Stimulated activated CD4-positive, alpha-beta T cell treated with anti-CD3 and anti-CD28 coated beads, Interleukin-4, amount 100 ng/mL, for 1 hour (primary cell): ENCODE measurements at places on chromosomes 1 and 21.

- no peak for DNase-seq
Measured at GRCh38 chr1:231534703-231535159, 6.3 kb downstream of the TSNAX start.

- DNase-seq, result no peak
Measured at GRCh38 chr21:44650265-44650972, 4.0 kb downstream of the KRTAP12-4 start.

DNA sequence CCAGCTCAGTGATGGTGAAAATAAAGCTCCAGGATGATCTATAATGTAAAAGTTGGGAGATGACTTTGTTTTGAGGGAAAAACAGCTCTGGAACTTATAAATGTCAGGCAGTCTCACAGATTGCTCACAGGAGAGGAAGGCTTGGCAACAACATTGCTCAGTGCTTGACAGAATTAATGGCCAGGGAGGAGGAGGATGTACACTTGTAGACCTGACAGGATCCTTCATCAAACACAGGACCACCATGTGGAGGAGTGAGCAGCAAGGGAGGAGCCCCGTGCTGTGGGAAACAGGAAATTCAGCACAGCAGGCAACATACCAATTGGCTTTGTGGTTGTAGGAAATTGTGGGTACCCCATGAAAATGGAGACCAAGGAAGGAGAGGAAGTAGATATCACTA lies 291.8 kb upstream of the CAMK1G start:
- DNase-seq, result no peak

DNA sequence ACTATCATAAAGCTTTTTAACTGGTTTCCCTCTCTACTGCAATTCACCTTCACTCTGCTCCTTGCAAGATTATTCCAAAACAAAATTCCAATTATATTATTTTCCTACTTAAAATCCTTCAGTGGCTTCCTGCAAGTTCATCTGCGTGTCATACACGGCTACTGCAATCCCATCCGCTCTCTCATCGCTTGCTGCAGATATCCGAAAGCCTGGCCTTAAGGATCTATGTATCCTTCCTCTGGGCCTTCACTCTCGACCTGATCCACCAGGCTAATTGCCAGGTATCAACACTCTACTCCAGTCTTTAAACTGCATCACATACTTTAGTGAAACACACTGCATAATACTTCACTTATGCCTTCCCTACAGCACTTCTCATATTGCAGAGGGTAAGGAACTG lies 44.0 kb downstream of the VAV3 start:
- DNase-seq, result no peak

- DNase-seq, result no peak
Measured at GRCh38 chr1:222926566-222926965, 111.7 kb downstream of the DISP1 start.

GRCh38 chr1:173601588-173601987 lies 1.3 kb downstream of the SLC9C2 start:
- DNase-seq, result no peak

DNA sequence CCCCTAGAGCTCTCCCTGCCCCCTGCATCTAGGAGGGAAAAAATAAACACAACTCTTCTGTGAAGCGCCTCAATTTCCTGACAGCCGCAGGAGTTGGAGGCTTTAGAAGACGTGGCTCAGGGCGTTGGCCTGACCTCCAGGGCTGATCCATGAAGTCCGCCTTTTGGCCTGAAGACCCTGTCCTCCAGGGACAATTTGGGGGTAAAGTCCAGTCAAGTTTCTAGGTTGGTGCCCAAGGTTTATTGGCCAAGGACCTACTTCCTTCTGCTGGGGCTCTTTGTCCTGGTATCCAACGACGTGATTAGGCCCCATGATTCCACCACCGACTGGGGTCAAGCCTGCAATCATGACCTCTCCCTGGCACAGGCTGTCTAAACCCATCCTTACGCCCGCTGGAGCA lies 54.9 kb downstream of the PTPRF start:
- DNase-seq, result no peak

DNA sequence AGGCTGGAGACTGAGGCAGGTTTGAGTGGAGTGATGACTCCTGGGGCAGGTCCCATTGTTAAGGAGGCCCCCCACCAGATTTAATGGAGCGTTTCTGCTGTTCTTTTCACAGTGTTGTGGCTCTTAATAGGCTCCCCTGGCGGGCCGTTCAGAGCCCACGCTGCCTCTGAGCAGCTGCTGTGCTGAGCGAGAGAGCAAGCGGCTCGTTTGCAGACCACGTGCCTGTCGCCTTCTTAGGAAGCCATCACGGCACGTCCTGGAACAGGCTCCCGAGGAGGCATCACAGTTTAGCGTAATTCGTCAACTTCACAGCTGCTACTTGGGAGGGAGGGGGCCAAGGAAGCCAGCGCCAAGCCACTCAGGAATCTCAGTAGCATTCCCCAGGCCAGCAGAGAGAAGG lies 70.5 kb upstream of the CTTNBP2NL start:
- no peak for DNase-seq

DNA sequence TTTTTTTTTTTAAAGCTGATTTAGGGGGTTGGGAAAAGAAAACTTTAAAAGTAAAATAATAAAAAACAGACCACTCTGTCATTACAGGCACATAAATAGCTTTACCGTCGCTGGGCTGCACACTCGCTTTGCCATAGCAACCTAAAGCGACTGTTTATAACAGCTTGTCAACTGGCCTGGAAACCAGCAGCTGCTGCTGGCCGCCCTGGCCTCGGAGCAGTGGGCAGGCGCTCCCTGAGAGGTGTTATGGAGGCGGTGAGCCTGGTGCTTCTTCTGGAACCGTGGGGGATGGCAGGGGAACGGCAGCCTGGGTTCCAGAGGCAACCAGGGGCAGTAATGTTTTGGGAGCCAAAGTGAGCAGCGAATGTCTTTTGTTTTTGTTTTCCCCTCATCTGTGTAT lies 45.7 kb downstream of the ATP2B4 start:
- DNase-seq, result no peak

- DNase-seq, result no peak
Measured at GRCh38 chr1:39434797-39435395, 56.5 kb upstream of the BMP8A start.

DNA sequence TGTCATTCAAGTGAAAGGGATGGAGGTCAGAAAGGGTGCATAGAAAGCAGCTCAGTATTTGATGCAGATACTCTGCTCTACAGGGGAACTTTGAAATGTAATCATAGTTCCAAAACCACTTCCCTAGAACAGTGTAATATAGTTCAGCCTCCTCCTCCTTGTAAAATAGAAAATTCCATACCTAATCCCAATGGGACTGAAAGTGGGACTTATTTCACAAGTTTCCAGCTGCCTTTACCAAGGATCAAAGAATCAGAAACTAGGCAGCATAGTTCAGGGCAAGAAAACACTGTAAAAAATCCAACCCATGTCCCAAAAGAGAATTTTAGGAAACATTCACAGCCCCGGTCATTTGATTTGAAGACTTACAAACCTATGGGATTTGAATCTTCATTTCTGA lies 8.1 kb upstream of the TMCO2 start:
- no peak for DNase-seq

- no peak for DNase-seq
Measured at GRCh38 chr1:51421964-51422363, 91.6 kb upstream of the TTC39A start.

GRCh38 chr1:164725401-164725800 lies 166.4 kb downstream of the PBX1 start:
- no peak for DNase-seq

GRCh38 chr1:185837711-185838110 lies 103.5 kb downstream of the HMCN1 start:
- DNase-seq, result no peak

GRCh38 chr1:203017692-203018091 lies 8.6 kb upstream of the PPFIA4 start:
- no peak for DNase-seq

DNA sequence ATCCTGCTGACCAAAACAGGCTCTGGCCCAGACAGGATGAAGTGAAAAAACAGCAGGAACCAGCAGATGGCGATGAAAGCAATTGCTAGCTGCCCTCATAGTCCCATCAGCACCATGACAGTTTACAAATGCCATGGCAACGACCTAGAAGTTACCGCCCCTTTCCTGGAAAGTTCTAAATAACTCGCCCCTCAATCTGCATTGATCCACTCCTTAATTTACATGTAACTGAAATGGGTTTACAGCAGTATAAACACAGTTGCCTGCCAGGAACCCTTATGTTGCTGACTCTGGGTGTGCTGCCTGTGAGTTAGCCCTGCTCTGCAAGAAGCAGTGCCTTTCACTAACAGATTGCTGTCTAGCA lies 65.5 kb upstream of the CR1L start:
- no peak for DNase-seq

DNA sequence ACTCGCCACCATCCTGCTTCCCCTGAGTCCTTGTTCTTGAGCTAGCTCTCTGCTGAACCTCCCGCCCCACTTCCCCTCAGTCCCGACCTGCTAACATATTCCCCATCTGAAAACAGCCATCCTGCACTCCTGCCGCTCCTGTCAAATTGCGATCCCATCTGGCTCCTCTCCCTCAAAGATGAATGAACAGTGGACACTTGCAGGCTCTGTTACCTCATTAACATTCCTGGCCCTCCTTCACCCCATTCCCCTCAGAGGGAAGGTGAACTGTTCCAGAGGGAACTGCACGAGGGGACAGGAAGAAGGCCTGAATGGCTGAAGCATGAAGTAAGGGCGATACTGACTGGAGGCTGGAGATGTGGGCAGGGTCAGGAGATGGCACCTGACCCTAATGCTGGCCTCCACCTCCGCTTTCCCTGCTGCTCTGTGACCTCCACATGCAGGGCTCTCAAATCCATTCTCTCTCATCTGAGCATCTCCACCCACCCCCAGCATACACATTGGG lies 7.4 kb upstream of the CELSR2 start:
- DNase-seq, result no peak

- no peak for DNase-seq
Measured at GRCh38 chr1:22418312-22418711, 33.3 kb upstream of the ZBTB40 start.

DNA sequence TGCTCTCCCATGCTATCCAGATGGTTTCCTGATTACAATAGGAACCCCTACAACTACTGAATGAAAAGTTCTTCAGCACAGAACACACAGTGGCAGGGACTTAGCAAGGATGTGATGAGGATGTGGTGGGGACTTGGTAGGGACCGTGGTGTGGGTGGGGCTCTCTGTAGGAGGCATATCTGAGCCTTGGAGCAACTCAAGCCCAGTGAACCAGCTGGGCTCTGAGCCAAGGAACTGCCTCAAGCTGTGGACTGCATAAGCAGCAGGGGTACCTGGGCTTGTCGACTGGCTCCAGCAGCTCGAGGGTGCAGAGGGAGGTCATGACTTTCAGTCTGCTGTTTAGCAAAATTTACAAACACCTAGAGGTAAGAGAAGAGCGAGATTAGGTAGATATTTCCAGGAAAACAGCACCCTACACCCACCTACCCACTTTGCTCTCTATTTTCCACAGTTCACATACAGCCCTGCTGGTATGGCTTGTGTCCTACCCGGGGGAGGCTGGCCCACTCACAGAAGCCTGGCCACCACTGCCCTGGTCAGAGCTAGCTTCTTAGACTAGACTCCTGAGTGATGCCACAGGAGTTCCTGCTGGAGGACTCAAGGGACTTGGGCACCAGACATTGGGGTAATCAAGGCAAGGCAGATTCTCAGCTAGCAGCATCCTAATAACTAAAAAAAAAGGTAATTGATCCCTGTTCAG lies 86.8 kb upstream of the GCLM start:
- DNase-seq, result no peak

DNA sequence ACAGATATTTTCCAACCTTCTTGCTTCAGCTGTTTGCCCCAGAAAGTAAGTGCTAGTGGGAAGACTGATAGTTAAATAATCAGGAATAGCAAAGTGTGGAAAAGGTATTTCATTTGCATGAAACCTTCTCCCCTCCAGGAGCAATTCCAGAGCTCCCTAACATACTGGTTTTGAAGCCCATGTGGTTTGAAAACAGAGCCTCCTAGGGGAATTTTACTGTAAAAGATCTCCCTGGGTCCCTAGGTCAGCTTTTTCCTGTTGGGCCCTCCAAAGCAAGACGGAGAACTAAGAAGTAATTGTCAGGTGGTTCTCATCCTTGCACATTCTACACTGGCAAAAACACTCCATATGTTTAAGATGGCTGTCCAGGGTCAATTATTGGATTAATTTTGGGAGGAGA lies 218.7 kb upstream of the FOXD3 start:
- no peak for DNase-seq

- DNase-seq, result no peak
Measured at GRCh38 chr1:31704271-31705079, 658 bp upstream of the COL16A1 start.

GRCh38 chr1:211775170-211775569 lies 55.4 kb downstream of the LPGAT1 start:
- DNase-seq, result no peak

DNA sequence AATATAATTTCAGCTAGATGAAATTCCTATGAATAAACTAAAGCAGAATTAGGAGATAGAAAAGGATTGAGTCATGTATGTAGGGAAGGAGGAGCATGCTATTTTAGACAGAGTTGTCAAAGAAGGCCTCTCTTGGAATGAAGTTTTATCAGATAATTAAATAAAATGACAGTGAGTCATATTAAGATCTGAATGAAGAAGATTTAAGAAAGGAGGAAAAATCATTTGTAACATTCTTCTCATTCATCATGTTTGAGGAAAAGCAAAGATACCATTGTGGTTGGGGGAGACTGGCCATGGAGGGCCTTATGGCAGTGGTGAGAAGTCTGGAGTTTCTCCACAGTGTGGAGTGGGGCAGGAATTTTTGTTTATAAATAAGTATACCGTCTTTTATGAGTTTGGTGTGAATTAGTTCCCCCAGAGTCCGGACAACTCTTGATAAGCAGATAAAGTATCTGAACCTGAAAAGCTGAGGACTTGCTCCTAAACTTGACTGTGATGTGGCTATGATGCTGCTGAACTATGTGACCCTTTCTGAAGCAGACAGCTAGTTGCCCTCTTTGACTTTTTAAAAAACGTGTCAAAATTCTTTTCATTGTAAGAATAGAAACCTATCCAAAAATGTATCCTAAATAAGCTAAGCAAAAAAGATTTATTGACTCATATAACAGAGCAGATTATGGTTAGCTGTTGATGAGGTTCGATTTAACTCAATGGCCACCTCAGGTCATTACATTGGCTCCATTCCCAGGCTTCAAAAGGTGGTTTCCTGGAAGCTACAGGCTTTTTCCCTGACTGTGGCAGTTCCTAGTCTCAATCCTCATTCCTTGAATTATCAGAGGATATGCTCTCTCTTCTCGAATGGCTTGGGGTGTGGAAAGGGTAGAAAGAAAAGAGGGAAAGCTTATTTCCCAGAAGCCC lies 90.8 kb downstream of the LHX9 start:
- DNase-seq, result no peak

GRCh38 chr1:74712881-74713280 lies 20.0 kb downstream of the CRYZ start:
- no peak for DNase-seq

GRCh38 chr1:20076710-20077461 lies 6.9 kb downstream of the PLA2G5 start:
- no peak for DNase-seq

DNA sequence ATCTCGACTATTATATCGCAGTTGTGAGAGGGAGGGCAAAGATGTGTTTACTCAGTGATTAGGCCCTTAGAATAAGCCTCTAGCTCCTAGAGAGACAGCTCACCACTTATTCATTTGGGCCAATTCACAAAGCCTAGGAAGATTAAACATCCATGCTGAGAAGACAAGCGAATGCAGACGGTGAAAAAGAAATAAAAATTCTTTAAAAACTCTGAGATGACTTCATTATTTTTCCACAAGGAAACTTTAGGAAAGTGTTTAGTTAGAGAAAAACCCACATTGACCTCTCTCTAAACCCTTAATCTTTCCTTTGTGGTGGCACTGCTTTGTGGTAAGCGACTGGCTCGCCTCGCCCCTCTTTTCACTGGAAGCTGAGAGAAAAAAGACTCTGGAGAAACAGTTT lies 146.8 kb upstream of the DMRTA2 start:
- DNase-seq, result no peak

- DNase-seq, result no peak
Measured at GRCh38 chr1:205719762-205720161, 30.2 kb downstream of the NUCKS1 start.
